ENCODE measurements at places on chromosomes 7 and 10.

- DNase-seq: no peak
These were observed 36.6 kb downstream of the GTF2IRD1 start for GRCh38 chr7:74489997-74490945.

DNA sequence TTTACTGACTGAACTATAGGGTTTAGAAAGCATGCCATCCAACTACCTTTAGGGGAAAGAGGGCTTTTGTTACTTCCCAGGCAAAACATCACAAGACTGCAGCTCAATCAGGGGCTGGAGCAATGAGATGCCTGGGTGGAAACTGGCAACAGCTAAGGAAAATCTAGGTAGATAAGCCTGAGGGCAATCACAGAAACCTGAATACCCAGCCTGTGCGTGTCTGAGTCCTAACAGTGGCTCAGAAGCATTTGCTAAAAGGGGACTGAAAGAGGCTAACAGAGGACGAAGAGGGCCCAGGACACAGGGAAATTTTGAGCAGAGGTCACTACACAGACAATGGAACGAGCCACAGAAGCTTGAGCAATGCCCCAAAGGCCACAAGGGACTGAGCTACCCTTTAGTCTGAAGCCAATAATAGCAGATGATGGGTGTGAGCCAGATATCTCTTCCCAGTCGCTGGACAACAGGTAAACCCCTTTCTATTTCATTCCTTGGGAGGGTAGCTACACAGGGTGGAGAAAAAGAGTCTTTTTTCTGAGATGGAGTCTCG, 79.1 kb downstream of the ITGA8 start:
- DNase-seq: no peak

DNA sequence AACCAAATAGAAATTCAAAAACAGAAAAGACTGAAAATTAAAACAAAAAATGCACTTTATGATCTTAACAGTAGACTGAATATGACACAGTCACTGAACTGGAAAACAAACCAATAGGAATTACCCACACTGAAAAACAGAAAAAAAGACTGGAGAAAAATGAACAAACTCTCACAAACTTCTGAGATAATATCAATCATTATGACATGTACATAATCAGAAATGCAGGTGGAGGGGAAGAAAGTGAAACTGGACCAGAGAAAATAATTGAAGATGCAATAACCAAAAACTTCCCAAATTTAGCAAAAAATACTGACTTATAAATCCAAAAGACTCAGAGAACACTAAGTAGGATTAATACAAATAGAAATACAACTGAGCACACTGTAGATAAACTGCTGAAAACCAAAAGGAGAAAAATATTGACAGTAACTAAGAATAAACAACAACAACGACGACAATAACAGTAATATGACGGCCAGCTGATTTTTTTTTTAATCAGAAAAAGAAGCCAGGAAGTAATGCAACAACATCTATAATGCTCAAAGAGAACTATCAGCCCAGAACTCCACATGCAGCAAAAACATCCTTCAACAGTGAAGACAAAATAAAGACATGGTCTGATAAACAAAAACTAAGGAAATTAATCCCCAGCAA, 108.1 kb downstream of the ZFAND4 start:
- no peak for DNase-seq

- DNase-seq: no peak
These were observed 91.4 kb downstream of the CDK13 start for GRCh38 chr7:40041456-40041855.

DNA sequence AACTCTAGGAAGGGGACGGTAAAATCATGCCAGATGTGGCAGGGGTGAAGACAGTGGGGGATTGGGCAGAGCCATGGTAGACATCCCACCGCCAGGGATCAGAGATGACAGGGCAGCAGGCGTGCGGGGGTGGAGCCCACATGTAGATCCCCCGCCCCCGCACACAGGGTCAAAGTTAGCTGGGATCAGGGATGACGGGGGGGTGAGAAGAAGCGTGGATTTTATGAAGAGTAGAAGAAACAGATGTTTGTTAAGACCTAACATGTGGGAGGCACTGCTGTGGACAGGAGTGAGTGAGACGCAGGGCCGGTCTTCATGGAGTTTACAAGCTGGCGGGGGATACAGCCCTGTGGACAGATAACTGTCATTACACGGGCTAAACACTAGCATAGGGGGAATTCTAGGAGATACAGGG, 154.0 kb upstream of the KLF14 start:
- DNase-seq: no peak

- DNase-seq: no peak
These were observed 94.9 kb upstream of the PRSS1 start for GRCh38 chr7:142654398-142654797.

- DNase-seq: peak; percentile 41
These were observed 370 bp downstream of the TMEM60 start for GRCh38 chr7:77797734-77798393.

DNA sequence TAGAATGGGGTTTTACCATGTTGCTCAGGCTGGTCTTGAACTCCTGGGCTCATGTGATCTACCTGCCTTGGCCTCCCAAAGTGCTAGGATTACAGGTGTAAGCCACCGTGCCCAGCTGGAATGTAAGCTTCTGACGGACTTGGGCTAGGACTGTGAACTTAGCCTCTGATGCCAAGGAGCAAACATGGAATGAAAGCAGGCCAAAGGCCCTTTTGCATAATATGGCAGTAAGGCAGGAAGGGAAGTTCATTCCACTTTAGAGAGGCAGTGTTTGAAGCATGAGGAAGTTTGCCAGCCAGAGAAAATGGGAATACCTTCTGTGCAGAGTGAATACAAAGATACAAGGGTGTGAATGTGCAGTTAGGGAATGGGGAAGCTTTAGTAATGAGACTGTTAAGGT, 20.3 kb downstream of the VCL start:
- no peak for DNase-seq

DNA sequence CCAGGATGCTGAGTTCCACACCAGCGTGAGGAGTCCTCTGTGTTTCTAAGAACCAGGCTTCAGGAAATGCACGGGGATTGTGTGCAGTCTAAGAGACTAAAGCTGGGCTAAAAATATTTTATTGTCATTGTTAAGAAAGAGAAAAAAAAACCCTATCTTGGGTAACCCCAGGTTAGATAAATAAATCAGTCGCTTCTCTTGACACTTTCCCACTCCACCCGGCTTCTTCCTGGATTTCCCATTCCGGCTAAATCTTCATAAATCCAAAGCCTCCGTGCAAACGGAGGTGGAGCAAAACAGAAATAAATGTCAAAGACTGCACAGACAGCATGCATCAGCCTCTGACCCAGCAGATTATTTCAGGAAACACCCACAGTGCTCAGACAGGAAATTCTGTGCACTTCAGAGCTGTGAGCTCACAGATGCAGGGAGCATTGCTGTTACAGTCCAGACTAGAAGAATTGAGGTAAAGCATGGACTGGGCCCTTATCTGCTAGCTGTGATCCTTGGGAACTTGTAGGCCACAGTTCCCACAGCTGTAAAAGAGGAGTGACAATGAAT, 44.8 kb upstream of the GRID1 start:
- peak; percentile 68 for DNase-seq

GRCh38 chr7:103668279-103668941, 222.4 kb upstream of the SLC26A5 start:
- DNase-seq: no peak

DNA sequence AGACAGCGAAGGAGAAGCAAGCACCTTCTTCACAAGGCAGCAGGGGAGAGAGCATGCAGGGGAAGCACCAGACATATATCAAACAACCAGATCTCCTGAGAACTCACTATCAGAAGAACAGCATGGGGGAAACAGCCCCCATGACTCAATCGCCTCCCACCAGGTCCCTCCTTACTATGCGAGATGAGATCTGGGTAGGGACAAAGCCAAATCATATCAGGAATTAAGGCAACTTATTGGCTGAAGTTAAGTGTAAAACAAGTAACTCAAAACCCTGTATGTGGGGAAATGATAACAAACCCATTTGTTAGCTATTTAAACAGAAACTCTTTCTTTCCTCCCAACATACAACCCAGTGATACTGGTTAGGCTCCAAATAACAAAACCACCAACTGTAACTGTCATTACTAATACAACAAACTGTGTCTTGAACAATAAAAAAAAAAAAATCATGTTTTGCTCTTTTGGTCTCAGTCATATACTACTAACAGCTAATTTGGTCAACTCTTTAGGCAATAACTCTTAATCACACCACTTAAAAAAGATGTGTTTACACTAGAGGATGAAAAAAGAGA, 57.8 kb downstream of the MINDY3 start:
- DNase-seq: peak; percentile 44

DNA sequence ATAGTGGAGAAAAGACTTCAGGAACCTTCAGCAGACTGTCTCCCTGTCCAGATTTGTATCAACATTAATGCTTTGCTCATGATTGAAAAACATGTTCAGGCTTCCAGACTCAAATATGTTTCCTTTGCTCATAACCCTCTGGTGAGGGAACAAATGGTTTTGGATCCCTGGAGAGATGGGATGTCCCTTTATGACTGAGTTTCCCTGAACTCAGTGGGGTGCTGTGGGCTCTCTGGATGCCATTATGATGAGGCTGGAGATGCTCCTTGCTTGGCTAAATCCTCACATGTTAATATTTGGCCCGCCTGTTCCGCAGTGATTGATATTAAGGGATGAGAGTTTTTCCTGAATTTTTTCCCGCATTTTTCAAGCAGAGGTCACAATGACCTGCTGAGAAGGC, 749.4 kb downstream of the SUGCT start:
- no peak for DNase-seq

- no peak for DNase-seq
These were observed 18.3 kb downstream of the ARMC3 start for GRCh38 chr10:22945934-22946673.

DNA sequence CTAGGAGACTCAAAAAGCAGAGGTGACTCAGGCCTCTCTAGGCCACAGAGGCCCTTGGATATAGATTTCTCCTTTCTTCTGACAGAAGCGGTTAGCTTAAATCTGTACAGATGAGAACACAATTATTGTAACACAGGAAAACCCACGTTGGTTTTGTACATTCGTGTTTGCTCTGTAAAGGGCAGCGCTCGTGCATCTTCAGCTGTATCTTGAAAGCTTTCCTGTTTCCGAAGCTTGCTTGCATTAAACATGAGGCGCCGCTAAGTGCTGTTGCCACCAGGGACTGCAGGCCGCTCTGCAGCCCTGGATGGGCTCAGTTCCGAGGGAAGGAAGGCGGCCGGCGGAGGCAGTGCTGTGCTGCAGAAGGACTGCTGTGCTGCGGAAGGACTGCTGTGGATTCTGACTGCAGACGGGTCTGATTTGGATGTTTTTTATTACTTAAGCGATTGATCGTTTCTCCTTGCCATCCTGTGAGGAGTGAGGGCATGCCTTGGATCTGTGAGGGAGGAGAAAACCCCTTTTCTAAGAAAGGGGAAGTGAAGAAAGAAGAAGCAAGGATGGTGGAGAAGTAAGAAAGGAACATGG, 53.3 kb downstream of the FHIP2A start:
- peak; percentile 20 for DNase-seq

GRCh38 chr10:43186150-43186549, 47.9 kb downstream of the CSGALNACT2 start:
- DNase-seq: no peak

GRCh38 chr7:157963526-157963925, 624.1 kb downstream of the PTPRN2 start:
- no peak for DNase-seq

GRCh38 chr7:106575138-106575823, 85.7 kb downstream of the CCDC71L start:
- DNase-seq: no peak

- DNase-seq: no peak
These were observed 43.2 kb upstream of the NRP1 start for GRCh38 chr10:33377658-33378025.

- no peak for DNase-seq
These were observed 136.9 kb downstream of the GLI3 start for GRCh38 chr7:42100156-42100508.

DNA sequence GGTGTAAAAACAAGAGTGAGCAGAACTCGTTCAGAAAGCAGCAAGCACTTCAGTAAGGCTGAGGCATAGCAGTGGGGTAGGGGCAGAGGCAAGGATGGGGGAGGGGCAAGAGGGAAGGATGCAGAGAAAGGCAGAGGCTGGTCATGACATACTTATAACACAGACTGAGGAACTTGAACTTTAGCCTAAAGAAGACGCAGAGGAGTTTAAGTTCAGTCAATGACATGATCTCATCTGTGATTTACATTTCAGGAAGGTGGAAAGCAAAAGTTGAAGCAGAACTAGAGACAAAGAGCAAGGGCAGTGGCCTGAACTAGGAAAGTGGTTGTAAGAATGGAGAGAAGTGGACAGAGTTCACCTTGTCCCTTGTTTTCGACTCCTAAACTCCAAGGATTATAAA, 15.8 kb downstream of the MACC1 start:
- no peak for DNase-seq

GRCh38 chr7:86785641-86786040, 141.9 kb downstream of the GRM3 start:
- DNase-seq: no peak

DNA sequence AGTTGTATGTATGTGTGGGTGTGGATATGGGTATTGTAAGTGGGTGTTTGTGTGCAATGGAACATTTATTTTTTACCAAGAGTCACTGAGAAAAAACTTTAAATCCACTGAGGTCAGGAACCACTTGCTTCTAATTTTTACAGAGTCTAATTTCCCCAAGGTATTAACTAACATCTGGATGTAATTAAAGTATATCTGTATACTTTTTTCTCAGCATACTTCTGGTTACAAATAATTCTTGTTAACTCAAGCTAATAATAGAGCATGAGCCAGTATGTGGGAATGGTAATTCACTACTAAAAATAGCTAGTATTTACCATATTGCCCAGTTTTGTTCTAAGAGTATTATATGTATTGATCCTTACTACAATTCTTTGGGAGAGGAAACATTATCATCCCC, 24.6 kb upstream of the STEAP4 start:
- DNase-seq: no peak

DNA sequence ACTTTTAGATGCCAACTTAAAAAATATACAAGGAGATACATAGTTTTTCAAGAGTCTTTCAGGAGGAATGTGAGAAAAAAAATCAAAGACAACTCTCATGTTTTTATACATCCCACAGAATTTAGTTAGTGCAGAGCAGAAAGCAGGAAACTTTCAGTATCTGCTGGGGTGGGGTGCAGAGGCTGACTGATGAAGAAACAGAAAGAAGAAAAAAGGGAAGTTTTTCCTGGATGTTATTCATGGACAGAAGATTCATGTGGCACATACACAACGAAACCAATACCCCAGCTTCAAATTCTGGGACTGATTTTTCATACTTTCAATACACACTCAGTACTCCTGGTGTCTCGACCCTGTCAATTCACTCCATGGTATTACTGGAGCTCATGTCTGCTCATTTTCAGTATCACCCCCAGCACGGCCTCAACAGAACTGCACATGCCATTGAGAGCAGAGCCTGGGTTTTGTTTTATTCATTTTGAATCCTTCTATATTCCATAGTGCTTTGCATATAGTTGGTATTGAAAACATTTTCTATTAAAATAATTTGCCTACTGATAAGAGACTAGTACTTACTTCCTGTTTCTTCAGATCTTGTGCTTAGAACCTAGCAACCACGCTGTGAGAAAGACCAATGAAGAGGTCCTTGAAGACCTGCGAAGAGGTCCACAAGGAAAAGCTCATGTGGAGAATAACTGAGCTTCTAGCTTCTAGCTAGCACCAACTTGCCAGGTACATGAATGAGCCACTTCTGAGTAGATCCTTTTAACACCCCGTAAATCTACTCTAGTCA, 49.0 kb downstream of the NDUFB2 start:
- no peak for DNase-seq

- no peak for DNase-seq
These were observed 113.0 kb downstream of the SMURF1 start for GRCh38 chr7:99030951-99031350.

All from activated naive CD4-positive, alpha-beta T cell treated with anti-CD3 and anti-CD28 coated beads for 36 hours (primary cell).